ENCODE measurements at places on chromosomes 4 and X.
A peak's percentile ranks its signal among the peaks of the same experiment; 100 is the strongest.

- H3K36me3 ChIP-seq: no peaks in the 10 kb centered on the region
- no peak overlapping the region for H3K4me3 ChIP-seq
- H3K4me1 ChIP-seq: no peaks in the 10 kb centered on the region
Measured at GRCh38 chr4:53608649-53609048, 17.4 kb upstream of the LNX1 start.

GRCh38 chrX:12480956-12481355 is 310.3 kb upstream of the PRPS2 start:
- H3K27ac ChIP-seq: no peak overlapping the region
- H3K27me3 ChIP-seq: no peaks in the 10 kb centered on the region
- no peaks in the 10 kb centered on the region for H3K36me3 ChIP-seq

GRCh38 chr4:109134268-109134667 is 168.2 kb downstream of the COL25A1 start:
- no peak overlapping the region for H3K4me3 ChIP-seq
- DNase-seq: peak; percentile 52
- no peaks in the 10 kb centered on the region for H3K36me3 ChIP-seq
- H3K27me3 ChIP-seq: no peaks in the 10 kb centered on the region

- no peaks in the 10 kb centered on the region for H3K4me1 ChIP-seq
- DNase-seq: no peak
- H3K36me3 ChIP-seq: no peaks in the 10 kb centered on the region
- H3K27ac ChIP-seq: no peak overlapping the region
Measured at GRCh38 chr4:23631255-23631950, 258.4 kb downstream of the PPARGC1A start.

DNA sequence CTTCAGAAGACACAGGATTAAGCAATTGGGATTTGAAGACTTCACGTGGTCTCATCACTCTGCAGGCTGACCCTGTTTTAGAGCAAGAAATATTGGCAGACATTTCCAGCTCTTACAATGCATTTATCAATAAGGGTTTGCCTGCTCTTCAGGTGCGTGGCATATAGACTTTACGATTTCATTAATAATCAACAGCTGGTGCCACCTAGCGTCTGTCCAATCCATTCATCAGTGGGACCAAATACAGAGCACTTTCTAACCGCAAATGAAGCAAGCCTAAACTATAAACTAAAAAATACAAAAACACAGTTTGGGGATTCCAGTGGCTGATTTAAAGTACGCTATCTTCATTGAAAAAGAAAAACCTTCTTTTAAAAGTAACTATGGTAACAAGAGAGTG is 125.4 kb upstream of the DMD start:
- H3K36me3 ChIP-seq: no peaks in the 10 kb centered on the region
- no peak overlapping the region for H3K27ac ChIP-seq
- peak; percentile 25 for DNase-seq
